Activated naive CD8-positive, alpha-beta T cell treated with anti-CD3 and anti-CD28 coated beads for 36 hours (primary cell): ENCODE measurements at places on chromosomes 11 and 22. TPM values are rescaled to one million over a fixed set of nuclear protein-coding genes. Genes with fewer than 3 reads are reported as not detected.

- DNase-seq, result peak; percentile 85
Observed at GRCh38 chr11:64887757-64888405, 9.5 kb upstream of the EHD1 start.

The MS4A3 gene
- not detected for total RNA-seq

The HSPB2 gene
- not detected for total RNA-seq

DNA sequence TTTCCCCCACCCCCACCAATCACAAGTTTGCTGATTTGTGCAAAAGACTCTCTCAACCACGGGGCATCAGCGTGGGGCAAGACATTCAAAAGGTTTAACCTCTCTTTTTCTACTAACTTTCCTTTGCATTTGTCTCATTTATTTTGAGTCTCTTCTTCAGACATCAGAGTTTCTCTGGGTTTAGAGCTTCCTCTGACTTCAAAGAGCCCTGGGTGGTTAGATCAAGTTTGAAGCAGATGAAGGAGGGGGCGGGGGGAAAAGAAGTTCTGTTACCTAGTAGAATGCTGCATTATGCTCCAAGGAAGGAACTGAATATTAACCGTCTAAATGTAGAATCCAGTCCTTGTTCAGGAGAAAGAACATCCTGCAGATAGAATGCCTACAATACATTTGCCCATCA lies 24.5 kb downstream of the GAS2 start:
- no peak for DNase-seq

The ELP4 gene
- 17.8 TPM for total RNA-seq

The MRPL21 gene
- 127 TPM for total RNA-seq

The CNGA4 gene
- 0.10 TPM for total RNA-seq

The ART1 gene
- not detected for total RNA-seq

The KRTAP5-10 gene
- not detected for total RNA-seq

GRCh38 chr11:48103621-48104567 lies 112.7 kb upstream of the OR4B1 start:
- no peak for DNase-seq

- no peak for DNase-seq
Observed at GRCh38 chr22:45091254-45091854, 72.4 kb upstream of the NUP50 start.

DNA sequence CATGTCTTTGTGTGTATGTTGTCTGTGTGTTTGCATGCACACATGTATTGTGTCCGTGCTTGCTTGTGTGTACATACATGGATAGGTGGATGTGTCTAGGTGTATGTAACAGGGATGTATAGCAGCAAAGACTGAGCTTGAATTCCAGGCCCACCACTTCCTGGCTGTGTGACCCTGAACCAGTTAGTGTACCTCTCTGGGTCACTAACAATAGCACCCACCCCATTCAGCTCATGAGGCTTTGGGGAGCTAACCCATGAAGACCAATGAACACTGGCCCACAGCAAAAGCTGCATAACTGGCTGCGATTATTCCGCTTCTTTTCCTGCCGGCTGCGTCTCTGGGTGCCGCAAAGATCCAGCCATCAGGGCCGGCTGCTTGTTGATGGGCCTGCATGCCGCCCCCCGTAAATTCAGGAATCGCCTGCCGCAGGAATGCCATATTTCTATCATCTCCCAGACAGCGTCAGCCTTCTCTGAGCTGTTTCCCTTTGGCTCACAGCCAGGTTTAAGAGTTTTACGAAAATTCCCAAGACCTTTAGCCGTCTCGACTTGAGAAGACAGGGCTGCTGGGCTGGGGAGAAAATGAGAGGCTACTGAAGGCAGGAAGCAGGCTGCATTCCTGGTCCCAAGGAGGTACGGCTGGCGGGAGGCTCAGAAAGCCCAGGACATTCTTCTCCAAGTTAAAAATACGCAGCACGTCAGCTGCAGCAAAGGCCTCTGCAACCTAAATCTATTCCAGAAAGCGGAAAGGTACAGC lies 224.6 kb downstream of the MN1 start:
- no peak for DNase-seq

GRCh38 chr22:46598737-46599424 lies 21.3 kb upstream of the GRAMD4 start:
- no peak for DNase-seq

The OR52D1 gene
- not detected for total RNA-seq

DNA sequence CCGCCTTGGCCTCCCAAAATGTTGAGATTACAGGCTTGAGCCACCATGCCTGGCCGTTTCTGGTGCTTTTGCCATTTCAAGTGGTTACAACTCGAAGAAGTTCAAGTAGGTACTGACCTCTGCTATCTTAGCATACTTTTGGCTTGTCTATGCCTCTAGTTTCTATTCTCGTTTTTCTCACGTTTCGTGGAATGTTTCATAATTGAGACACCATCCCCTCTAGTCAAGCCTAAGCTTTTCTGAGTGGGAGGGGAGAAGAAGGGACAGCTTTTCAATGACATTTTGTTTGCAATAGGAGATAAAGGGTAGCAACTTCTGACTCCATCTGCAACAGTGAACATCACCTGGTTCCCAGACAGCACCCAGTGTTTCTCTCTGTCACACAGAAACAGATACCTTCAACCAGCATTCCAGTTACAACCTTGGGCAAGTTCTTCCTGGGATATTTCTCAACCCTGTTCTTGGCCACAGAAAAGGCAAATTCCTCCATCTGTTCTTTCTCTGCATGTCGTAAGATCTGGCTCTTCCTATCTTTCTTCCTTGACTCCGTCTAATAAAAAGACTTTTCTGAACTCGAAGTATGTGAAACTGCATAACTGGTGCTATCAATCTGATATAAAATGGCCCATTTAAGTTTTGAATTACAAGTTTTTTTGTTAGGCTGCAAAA lies 25.5 kb downstream of the DDI1 start:
- DNase-seq, result no peak

- DNase-seq, result no peak
Observed at GRCh38 chr22:50713571-50714056, 24.4 kb upstream of the ACR start.

The ANGPTL5 gene
- not detected for total RNA-seq

GRCh38 chr11:2533587-2534133 lies 88.9 kb downstream of the KCNQ1 start:
- DNase-seq, result peak; percentile 65

The KCNK7 gene
- total RNA-seq, result 0.62 TPM

DNA sequence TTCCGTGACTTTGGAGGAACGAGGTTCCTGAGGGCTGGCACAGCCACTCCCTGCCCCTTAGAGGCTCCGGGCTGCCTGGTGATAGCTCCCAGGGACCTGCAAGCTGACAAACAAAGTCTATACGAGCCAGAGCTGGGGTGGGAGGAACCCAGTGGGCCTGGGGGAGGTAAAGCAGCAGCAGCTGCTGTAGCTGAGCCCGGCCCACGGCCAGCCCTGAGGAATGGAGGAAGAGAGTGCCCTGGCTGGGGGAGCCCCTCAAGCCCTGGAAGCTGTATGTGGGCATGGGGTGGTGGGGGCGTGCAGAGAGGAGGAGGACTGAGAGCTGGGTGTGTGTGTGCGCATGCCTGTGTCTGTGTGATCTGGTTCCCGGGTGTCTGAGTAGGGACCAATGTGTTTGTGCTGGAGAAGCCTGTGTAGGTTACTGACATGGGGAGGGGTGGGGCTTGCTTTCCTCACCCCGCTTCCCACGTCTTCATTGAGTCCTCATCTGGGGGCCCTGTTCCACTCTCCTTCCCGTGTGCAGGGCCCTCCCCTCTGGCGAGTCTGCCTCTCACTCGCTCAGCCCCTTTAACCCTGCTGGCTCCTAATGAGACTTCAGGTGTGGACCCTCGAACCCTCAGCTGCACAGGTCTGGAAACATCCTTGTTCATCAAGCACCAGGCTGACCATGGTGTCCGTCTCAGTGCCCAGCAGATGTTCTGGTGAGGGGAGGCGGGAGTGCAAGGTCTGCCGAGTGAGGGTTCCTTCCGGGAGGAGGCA lies 10.8 kb downstream of the ST3GAL4 start:
- no peak for DNase-seq

DNA sequence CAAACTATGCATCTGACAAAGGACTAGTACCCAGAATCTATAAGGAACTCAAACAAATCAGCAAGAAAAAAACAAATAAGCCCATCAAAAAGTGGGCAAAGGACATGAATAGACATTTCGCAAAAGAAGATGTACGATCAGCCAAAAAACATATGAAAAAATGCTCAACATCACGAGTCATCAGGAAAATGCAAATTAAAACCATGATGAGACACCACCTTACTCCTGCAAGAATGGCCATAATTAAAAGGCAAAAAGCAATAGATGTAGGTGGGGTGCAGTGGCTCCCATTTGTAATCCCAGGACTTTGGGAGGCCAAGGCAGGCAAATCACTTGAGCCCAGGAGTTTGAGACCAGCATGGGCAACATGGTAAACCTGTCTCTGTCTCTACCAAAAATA lies 10.4 kb upstream of the OR10V1 start:
- no peak for DNase-seq

GRCh38 chr11:10809373-10810160 lies 841 bp upstream of the EIF4G2 start:
- DNase-seq, result no peak

- no peak for DNase-seq
Observed at GRCh38 chr11:3224401-3225057, 5.9 kb upstream of the MRGPRG start.

The TNNI2 gene
- total RNA-seq, result not detected

- DNase-seq, result no peak
Observed at GRCh38 chr22:28802595-28803123, 2.3 kb upstream of the XBP1 start.

GRCh38 chr22:29744902-29745301 lies 21.9 kb downstream of the ZMAT5 start:
- no peak for DNase-seq

- no peak for DNase-seq
Observed at GRCh38 chr22:27075028-27075678, 417.8 kb downstream of the MIAT start.

DNA sequence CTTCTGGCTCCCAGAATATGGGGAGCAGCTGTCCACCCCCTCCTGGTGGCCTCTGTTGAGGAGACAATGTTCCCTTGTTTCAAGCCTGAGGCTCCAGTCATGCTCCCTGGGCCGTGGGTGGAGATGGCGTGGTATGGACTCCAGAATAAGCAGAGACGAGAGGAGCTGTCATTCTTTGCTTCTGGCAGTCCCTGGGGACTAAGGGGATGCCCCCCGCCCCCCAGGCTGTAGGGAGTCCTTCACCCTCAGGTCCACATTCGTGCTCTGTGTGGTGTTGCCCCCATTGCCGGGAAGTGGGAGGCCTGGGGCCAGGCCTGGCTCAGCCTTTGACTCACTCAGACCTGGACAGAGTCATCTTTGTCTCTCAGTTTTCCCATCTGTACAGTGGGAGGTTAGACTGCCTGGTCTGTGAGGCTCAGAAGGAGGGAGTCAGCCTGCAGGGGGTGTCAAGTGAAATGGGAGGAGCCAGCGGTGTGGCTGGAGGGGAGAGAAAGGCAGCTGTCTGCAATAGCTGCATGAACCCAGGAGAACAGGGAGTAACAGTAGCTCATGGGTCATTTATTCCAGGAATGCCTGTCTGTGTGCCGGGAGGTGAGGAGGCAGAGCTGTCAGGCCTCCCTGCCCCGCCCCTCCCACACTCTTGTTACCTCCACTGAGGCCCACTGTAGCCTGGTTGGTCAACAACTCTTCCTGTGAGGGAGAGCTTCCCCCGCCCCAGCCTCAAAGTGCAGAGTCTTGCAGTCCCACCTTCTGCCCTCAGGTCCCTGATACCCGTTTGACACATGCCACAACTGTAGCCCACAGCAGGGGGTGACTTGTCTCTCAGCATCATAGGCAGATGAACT lies 6.3 kb downstream of the ARHGEF17 start:
- no peak for DNase-seq

The CENPM gene
- 70.5 TPM for total RNA-seq

DNA sequence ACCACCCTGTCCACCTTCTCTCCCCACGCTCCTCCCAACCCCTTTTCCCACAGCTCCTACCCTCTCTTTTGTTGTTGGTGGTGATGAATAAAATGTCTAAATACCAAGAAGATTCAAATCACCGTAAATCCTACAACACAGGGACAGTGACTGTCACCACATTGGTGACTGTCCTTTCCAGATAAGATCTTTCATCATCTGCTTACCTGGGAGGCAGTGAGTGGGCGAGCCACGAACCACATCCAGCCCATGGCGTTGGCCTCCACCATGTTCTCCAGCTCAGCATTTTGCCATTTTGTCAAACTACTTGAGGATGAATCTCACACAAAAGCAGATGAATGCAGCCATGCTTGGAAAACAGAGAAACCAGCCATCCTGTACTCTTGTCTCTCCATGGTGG lies 6.7 kb upstream of the CYTH4 start:
- peak; percentile 49 for DNase-seq

GRCh38 chr11:62713343-62713742 lies 5.9 kb downstream of the GNG3 start:
- no peak for DNase-seq

The MS4A15 gene
- not detected for total RNA-seq

DNA sequence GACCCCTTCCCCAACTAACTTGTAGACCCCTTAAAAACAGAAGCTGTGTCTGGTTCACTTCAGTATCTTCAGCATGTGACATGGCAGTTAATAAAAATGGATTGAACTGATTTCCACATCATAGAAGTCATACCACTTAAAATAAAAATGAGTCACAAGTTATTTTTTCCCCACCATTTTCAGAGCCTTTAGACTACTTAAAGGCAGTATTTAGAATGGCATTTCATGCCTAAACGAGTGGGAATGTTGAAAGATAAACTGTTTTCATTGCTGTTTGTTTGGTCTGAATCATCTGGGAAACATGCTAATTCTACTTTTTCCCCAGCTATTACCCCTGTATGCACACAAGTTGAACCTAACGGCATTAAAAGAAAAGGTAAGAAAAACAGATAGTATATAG lies 324.0 kb downstream of the RAB38 start:
- no peak for DNase-seq
